HTR-8/SVneo (cell line): ENCODE measurements at places on chromosomes 7 and 10.

GRCh38 chr7:55053651-55054571 is 35.1 kb downstream of the EGFR start:
- DNase-seq, result no peak

DNA sequence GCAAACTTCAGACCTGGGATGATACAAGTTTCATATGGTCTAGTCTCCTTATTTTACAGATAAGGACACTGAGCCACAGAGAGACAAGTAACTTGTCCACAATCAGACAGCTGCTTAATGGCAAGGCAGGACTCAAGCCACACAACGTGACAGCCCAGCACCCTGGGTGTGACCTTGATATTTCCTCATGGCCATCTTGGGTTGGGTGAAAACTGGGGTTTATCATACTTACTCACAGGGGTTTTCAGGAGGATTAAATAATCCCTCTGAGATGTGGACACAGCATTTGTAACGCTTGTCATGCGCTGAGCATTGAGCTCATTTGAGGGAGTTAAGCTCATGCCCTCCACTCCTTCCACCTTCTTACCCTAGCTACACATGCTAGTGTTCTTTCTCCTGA is 58.0 kb downstream of the ABLIM1 start:
- DNase-seq, result no peak

- no peak for DNase-seq
These were observed 31.6 kb downstream of the MAD1L1 start for GRCh38 chr7:2201128-2201527.

DNA sequence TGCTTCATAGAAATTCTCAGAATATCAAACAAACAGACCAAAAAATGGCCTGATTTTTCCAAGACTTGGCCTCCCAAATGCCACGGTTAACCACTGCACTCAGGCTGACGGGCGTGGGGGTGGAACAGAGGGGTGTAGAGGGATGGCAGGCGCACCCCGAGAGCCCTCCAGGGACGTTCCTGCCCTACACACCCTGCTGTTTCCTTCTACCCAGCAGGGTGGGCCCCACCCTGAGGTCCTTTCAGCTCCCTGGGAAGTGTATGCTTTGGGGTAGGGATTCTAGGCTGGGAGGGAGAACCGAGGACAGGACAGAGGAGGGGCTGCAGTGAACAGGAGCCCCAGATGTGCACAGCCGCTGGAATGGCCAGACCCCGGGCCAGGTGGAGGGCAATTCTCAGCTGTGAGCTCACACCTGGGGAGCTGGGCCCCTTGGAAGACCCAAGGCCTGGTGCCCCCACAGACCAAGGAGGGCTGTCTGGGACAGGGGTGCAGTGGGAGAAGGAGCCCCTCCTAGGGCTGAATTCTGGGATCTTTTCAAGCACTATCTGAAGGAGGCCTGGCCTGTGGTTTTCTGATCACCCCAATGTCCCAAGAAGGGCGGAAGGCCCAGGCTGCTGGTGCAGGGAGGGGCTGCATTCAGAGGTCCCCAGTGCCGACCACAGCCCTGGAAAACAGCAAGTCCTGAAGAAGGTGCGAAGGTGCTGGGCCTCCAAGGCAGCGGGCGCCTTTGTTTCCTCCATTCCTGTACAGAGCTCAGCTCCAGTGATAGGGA is 32.9 kb upstream of the INPP5A start:
- DNase-seq, result no peak

DNA sequence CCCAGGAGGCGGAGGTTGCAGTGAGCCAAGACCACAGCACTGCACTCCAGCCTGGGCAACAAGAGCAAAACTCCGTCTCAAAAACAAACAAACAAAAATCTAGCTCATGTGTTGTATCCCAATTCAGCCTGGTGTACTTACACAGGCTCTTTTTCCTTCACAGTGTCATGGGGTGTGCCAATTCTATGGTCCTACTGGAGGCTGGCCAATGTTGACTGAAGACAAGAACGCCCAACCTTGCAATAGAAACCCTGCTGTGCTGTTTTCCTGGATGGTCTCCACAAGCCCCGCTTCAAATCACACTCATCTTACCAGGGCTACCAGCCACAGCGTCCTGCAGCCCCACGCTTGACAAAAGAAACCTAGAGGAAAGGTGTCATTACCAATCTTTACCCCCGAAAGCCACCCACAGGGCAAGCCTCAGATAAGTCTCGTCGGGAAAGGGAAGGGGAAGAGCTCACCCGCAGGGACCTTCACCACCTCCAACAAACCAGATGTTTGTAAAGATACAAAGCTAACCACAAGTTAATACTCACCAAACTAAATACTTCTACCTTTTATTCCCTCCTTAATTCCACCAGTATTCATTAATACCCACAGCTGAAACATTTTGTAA is 64.8 kb downstream of the TNS3 start:
- no peak for DNase-seq

DNA sequence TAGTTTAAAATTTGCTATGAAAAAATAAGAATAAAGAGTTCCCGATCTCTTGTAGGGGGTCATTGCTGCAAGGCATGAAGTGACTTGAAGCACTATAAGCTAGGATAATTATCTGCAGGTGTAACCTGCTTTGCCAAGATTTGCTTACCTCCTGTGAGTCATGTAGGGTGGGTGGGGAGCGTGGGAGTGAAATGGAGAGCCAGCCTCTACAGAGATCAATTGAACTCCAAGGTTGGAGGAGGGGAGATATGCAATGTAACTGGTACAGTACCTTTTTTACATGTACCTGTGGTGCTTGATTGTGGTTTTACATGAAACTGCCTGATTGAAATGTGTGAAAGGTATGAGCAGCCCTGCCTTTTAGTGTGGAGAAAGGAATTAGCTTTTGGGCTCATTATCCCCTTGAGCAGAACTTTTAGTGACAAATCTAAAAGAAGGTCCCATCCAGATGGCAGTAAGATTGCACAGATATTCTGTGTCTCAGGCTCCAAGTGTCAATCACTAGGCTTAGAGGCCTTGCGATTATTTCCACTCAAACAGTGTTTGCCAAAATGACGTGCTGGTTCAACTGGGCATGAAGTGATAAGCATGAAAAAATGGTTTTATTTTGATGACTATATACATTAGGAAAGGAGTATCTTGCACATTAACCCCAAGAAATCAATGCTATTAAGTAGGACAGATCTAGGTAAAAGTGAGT is 138.6 kb upstream of the GRB10 start:
- DNase-seq, result no peak

- no peak for DNase-seq
These were observed 35.0 kb downstream of the VIPR2 start for GRCh38 chr7:159109653-159110035.

DNA sequence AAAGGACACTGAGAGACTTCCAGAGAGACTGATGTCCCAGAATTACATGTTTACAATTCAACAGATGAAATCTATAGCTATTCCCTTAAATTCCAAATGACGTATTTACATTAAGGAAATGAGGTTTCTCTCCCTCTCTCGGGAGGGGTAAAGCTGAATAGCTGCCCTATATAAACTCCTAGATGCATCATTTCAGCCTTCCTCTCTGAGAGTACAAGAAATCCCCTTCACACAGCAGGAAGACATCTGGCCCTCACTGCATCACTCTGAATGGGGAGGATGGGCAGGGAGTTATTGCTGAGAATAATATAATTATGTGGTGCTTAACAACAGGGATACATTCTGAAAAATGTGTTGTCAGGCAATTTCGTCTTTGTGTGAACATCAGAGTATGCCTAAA is 11.0 kb downstream of the POT1 start:
- DNase-seq, result no peak

- no peak for DNase-seq
These were observed at the start of gene CALML3 for GRCh38 chr10:5524641-5525560. Gene CALML3 (plus strand): TSS chr10:5524961. CDS start chr10:5525086, 125 bp downstream.

- no peak for DNase-seq
These were observed 84.7 kb downstream of the SLC16A9 start for GRCh38 chr10:59624951-59625350.

GRCh38 chr7:19410106-19410505 is 264.9 kb upstream of the FERD3L start:
- DNase-seq, result no peak

GRCh38 chr10:103958996-103959395 is 7.9 kb upstream of the SLK start:
- no peak for DNase-seq

- DNase-seq, result peak; percentile 33
These were observed 3.6 kb downstream of the ZSCAN21 start for GRCh38 chr7:100053215-100053614.

DNA sequence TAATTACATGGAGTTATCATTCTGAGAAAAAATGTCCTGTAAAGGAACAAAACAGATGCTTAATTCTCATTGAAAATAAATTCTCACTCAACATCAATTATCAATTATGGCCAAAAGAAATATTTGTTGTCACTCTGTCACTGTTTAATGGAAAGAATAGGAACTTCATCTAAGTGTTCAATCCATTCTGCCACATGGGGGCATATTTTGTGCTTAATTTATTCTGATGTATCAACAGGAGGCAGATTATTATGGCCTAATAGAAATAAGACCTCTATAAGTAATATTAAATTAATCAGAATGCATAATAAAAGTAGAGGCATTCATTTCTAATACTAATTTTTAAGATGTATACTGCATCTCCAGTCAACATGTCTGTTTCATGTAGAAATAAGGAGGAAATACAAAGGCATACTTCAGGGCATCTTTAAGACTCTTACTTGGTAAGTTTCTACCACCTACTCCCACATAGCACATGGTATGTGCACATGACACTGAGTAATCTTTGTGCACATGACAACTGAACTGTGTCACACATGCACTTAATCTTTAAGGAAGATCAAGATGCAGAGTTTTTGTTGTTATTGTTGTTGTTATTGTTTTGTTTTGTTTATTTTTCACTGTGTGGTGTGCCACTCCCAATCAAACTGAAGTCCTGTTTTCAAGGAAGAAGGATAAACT is 420.4 kb upstream of the SEMA3A start:
- no peak for DNase-seq

- DNase-seq, result peak; percentile 15
These were observed 818.8 kb downstream of the GATA3 start for GRCh38 chr10:8873310-8873709.

DNA sequence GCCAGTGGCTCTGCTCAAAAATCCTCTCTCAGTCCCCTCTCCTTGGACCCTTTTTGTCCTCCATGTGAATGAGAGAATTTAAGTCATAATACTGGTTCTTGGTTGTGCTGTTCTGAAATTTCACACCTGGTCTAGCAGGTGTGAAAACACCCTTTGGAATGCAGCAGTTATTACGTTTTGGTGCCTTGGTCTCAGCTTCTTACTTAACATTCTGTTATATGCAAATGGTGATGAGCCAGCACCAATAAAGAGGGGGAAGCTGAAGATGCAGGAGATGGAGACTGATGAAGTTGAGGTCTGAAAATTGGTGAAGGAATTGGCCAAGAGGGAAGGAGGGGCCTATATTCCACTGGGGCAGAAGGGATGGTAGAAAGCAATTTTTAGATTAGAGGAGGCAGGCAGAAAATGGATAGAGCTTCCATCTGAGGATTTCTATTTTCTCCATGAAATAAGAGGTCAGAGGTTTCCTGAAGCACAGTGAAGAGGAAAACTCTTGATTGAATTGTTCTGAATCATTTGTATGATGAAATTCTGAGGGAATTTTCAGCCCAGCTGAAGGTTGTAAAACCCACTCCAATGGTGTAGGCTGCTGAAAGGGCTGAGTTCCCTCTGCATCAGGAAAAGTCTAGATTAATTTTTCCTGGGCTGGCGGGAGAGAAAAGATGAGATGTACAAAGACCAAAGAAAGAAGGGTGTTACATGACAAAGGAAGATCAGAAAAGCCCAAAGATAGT is 94.0 kb upstream of the FAM180A start:
- DNase-seq, result no peak

- DNase-seq, result no peak
These were observed 443.6 kb upstream of the PFKP start for GRCh38 chr10:2623675-2624274.

- no peak for DNase-seq
These were observed 146.4 kb downstream of the ANLN start for GRCh38 chr7:36535866-36536664.

DNA sequence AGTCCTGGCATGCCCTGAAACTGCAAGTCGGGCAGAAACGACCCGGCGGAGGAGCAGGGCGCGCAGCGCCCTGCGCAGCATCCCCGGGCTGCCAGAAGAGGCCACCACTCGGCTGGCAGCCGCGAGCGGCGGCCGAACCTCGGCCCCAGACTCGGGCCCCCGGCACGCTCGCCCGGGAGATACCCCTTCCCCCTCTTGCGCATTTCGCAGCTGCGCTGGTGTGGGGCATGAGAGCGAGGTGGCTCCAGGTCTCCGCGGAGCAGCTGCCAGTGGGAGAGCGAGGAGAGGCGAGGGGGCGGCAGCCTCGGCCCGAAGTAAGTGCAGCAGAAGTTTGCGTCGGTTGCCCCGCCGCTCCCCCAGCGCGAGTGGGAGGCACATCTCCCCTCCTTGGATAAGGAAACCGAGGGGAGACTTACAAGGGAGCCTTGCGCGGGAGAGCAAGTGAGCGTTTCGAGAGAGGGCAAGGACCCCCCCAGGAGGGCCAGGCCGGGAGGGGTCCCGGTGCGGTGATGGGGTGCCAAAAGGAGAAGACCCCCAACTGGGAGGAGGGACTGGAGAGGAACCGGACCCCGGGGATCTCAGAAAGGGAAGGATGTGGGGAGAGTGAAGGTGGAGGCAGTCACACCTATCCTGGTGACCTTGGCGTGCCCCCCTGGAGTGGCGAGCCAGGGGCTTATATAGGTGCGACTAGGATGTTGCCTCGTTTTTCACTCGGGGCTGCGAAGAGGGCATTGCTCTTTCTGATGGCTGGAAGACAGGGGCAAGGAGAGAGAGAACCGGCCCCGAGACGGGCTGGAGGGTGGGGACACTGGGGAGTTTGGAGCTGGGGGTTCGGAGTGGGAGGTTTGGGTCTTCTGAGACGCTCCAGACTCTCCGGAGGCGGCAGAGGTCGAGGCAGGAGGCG is 256.3 kb downstream of the OTUD1 start:
- DNase-seq, result no peak

DNA sequence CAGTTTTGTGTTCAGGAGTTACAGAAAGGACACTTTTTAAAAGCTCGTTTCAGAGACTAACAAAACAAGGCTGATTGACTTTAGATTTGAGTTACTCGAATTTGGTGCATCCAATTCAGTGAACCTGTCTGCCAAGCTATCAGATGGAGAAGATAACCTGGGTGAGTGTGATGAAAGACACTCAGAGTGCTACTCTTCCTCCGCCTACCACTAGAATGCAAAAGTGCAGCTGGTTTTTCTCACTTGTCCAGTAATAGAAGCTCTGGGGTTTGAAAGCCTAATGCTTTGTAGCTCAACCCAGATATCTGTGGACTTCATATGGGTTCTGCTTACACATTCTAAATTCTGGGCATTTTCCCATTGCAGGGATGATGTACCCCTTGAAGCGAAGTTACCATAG is 82.8 kb upstream of the NPY start:
- DNase-seq, result no peak

DNA sequence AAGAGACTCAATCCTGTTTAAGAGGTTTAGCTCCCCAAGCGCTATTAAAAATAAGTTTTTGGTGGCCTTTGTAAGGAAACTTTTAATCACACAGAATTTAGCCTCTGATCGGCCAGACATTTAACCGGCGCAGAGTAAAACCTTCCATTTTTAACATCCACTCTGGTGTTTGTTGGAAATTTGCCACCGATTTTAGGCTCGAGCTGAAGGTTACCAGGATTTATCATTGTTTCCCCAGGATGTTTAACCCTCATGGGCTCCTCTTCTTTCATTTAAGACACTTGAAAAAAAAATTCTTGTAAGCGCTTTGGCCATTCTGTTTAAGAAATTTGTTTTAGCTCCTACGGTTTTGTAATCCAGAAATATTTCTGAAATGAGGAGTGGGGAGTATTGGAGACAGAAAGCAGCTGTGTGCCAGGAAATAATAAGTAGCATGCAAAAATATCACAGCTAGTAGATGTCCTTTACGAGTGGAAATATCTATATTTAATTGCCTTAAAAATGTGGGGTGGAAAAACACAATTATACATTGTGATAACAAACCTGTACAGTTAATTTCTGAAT is 3.4 kb downstream of the NEUROD6 start:
- no peak for DNase-seq
